ENCODE measurements at places on chromosomes 7 and 10. TPM values are rescaled to one million over a fixed set of nuclear protein-coding genes. Genes with fewer than 3 reads are reported as not detected.

The LRIT1 gene
- not detected for polyA plus RNA-seq

The ABCB8 gene
- 11.4 TPM for polyA plus RNA-seq

DNA sequence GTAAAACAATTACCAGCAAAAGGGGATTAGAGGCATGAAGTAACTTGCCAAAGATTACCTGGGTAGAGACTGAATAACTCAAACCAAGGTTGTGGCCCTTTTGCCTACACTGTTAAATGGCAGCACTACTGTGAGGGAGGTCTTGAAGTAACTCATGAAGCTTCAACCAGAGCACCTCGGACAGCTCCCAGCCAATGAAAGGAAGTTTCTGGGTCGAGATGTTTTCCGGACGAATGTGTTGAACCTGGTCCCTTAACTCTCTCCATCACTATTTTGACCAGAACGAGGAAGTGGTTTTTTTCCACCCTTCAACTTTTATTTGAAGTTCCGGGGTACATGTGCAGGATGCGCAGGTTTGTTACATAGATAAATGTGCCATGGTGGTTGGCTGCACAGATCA, 133.6 kb upstream of the PRKCQ start:
- no peaks in the 10 kb centered on the region for H3K27me3 ChIP-seq
- DNase-seq: peak; percentile 45
- H3K36me3 ChIP-seq: no peaks in the 10 kb centered on the region

DNA sequence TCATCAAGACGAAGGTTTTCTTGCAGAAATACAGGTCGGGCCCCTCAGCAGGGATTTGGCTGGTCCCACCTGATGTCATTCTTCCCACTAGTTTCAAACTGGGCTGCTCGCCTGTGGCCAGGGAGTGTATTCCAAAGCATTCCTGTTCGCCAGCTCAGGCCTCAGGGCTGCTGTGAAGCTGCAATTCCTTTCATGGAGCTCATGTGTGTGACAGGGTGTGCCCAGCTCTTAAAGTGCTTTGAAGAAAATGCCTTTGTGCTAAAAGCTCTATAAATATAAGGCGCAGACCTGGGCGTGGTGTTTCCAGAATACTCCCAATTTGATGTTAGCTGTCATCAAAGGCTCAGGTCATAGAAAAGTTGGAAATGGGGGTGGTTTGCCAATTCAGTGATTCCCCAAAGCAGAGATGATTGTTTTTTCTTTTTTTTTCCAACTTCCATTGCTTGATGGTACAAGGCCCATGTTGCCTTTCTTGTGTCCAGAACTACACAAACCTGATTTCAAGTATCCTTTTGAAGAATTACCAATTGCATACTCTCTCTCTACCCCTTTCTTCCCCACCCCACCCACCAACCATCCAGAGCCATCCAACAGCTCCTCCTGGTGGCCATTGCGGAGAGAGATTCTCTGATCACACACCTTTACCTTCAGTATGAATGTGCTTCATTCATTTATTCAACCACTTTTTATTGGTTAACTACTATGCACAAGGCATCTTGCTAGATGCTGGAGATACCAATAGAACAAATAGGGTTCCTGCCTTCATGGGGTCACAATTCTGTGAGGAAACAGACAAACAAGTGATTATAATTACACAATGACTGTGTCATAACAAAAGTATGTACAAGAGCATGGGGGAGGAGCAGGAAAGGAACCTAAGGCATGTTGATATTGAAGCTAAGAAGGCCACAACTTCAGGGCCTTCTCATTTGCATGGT, 297.3 kb upstream of the LYZL1 start:
- no peak overlapping the region for H3K27ac ChIP-seq
- peak; percentile 84 for DNase-seq
- H3K4me3 ChIP-seq: no peak overlapping the region
- no peaks in the 10 kb centered on the region for H3K27me3 ChIP-seq
- no peaks in the 10 kb centered on the region for H3K4me1 ChIP-seq
- H3K36me3 ChIP-seq: no peaks in the 10 kb centered on the region

DNA sequence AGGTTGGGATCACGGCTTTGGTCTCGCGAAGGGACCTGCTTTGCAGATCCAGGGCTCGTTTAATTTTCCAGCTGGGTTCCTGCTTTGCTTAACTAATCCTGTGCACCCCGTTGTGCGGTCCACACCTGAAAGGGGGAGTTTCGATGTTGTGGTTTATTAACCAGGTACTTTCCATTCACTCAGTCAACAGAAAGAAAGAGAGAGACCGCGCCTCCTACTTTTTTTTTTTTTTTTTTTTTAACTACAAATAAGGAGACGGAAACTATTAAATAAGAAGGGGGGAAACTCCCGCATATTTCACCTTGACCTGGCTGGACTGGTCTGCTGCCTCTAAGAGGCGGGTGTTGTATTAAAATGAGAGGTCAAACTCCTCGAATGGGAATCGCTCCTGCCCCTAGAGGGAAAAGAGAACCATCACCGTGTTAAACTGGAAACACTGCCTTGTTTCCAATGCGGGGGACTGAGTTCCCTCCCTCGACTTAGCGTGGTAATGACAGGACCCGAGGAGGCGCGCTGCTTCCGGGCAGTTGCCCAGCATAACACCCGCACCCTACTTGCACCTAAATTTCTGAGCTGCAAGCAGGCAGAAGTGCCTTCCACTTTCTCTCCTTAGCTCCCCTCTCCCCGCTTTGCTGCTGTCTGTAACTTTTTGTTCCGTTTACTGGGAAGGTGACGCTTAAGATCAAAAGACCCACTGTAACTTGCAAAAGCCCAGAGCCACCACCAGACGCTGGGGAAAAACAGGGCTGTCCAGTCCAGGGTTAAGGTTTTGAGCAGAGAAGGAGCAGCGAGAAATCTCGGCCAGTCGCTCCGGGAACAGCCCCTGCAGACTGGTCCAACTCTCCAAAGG, 1.1 kb upstream of the ITGB8 start:
- no peak overlapping the region for H3K27ac ChIP-seq
- peak; percentile 90 for DNase-seq
- H3K4me3 ChIP-seq: peak overlapping the region; percentile 87
- H3K27me3 ChIP-seq: peaks cover 35% of the 10 kb centered on the region

- H3K36me3 ChIP-seq: no peaks in the 10 kb centered on the region
- H3K27ac ChIP-seq: no peak overlapping the region
- no peaks in the 10 kb centered on the region for H3K4me1 ChIP-seq
- no peaks in the 10 kb centered on the region for H3K27me3 ChIP-seq
- no peak for DNase-seq
- no peak overlapping the region for H3K4me3 ChIP-seq
Measured at GRCh38 chr7:78900806-78901205, 552.7 kb downstream of the MAGI2 start.

GRCh38 chr7:126529833-126530232, 722.9 kb downstream of the GRM8 start:
- no peak overlapping the region for H3K4me3 ChIP-seq
- peaks cover 18% of the 10 kb centered on the region for H3K4me1 ChIP-seq
- no peak for DNase-seq
- no peak overlapping the region for H3K27ac ChIP-seq

- no peak overlapping the region for H3K4me3 ChIP-seq
- H3K27ac ChIP-seq: no peak overlapping the region
- DNase-seq: no peak
- H3K27me3 ChIP-seq: no peaks in the 10 kb centered on the region
Measured at GRCh38 chr10:124138195-124138882, 44.9 kb upstream of the CHST15 start.

GRCh38 chr7:158309868-158310763, 277.5 kb downstream of the PTPRN2 start:
- H3K4me1 ChIP-seq: no peaks in the 10 kb centered on the region
- peaks cover 5% of the 10 kb centered on the region for H3K36me3 ChIP-seq
- no peaks in the 10 kb centered on the region for H3K27me3 ChIP-seq
- DNase-seq: no peak

GRCh38 chr7:36279200-36279925, 110.3 kb upstream of the ANLN start:
- H3K27me3 ChIP-seq: no peaks in the 10 kb centered on the region
- no peak for DNase-seq
- H3K4me3 ChIP-seq: no peak overlapping the region
- H3K27ac ChIP-seq: no peak overlapping the region
- no peaks in the 10 kb centered on the region for H3K36me3 ChIP-seq

DNA sequence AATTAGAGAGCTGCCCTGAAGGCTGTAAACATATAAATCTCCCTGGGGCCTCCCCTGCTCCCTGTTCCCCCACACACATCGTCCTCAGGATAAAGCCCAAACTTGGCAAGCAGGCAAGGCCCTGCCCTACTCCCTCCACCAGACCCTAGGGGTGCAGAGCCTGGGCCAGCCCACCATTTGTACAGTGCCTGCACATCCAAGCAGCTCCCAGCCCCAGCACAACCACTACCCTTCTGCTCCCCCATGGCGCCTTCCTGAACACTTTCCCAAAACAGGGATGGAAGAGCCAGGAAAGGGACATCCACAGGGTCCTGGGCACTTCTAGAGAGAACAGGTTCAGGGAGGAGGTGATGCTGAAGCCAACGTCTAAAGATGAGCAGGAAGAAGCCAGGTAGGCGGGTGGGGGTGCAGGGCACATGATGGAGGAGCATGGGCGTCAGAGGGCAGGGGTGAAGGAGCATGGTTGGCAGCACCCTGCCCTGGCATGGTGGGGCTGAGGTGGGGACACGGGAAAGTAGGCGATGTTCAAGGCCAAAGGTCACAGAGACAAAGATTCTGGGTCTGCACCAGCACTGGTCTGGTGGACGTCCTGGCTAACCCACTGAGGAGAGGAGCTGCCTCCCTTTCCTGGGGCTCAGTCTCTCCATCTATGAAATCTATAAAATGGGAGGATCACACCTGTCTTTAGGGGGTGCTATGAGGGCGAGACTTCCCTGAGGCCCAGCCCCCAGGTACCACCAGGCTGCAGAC, 140.6 kb downstream of the ARHGAP22 start:
- peaks cover 14% of the 10 kb centered on the region for H3K27me3 ChIP-seq
- H3K4me1 ChIP-seq: peaks cover 2% of the 10 kb centered on the region
- no peak for DNase-seq

- H3K4me3 ChIP-seq: no peak overlapping the region
- H3K4me1 ChIP-seq: no peaks in the 10 kb centered on the region
- H3K27me3 ChIP-seq: no peaks in the 10 kb centered on the region
Measured at GRCh38 chr7:31070991-31071644, 19.0 kb downstream of the ADCYAP1R1 start.

GRCh38 chr7:23298141-23298881, 828 bp upstream of the MALSU1 start:
- peak overlapping the region; percentile 78 for H3K4me3 ChIP-seq
- H3K27ac ChIP-seq: peak overlapping the region; percentile 76
- DNase-seq: peak; percentile 27

DNA sequence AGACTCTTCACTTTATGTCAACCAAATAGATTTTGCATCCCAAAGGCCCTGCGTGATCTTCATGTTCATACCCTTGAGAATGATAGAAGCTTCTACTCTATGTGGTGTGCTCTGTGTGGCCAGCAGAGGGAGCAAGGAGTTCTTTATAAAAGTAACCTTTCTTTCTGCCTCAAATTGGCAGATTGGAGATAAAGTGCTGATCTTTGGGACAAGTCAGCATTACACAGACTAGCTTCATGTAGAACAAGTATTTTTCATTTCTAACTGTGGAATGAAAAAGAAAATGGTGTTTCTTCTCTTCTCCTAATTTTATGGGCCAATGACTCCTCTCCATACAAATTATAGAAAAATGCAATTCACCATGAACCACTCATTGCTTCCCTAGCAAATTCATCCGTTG, 1214.1 kb downstream of the SORCS1 start:
- peak; percentile 85 for DNase-seq
- H3K4me3 ChIP-seq: no peak overlapping the region
- no peaks in the 10 kb centered on the region for H3K4me1 ChIP-seq
- H3K36me3 ChIP-seq: no peaks in the 10 kb centered on the region

- H3K4me1 ChIP-seq: 0 out of 2 replicates have a peak, but pooled peaks cover 3% of the 10 kb centered on the region
- no peaks in the 10 kb centered on the region for H3K27me3 ChIP-seq
- H3K4me3 ChIP-seq: no peak overlapping the region
Measured at GRCh38 chr10:8180360-8181109, 126.0 kb downstream of the GATA3 start.

- H3K27me3 ChIP-seq: peaks cover 37% of the 10 kb centered on the region
- no peaks in the 10 kb centered on the region for H3K4me1 ChIP-seq
- no peak for DNase-seq
- no peaks in the 10 kb centered on the region for H3K36me3 ChIP-seq
- H3K27ac ChIP-seq: no peak overlapping the region
Measured at GRCh38 chr7:115217373-115217772, 295.5 kb downstream of the MDFIC start.

GRCh38 chr7:15334536-15335263, 227.1 kb downstream of the AGMO start:
- H3K27ac ChIP-seq: no peak overlapping the region
- H3K36me3 ChIP-seq: no peaks in the 10 kb centered on the region
- no peak overlapping the region for H3K4me3 ChIP-seq

DNA sequence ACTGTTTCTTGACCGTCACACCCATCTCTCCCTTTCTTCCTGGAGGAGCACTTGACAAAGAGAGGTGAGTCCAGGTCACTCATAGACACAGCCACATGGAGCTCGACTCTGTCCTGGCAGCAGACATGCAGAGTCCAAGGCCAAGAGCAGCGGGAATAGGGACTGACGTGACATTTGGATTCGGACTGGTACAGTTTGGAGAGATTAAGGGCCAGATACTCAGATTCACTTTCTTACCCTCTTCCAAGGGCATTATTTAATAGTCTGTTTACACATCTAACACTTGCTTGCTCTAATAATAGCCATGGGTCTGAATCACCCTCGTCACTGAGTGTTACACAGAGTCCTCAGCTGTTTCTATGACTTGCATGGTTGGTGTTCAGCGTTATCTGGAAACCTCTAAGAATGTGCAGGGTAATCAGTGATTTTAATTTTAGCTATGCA, 39.2 kb upstream of the OTUD1 start:
- H3K4me1 ChIP-seq: peaks cover 7% of the 10 kb centered on the region
- no peak for DNase-seq
- no peak overlapping the region for H3K27ac ChIP-seq
- no peak overlapping the region for H3K4me3 ChIP-seq
- no peaks in the 10 kb centered on the region for H3K27me3 ChIP-seq
- no peaks in the 10 kb centered on the region for H3K36me3 ChIP-seq

- no peaks in the 10 kb centered on the region for H3K27me3 ChIP-seq
- H3K4me1 ChIP-seq: peaks cover 38% of the 10 kb centered on the region
- no peak for DNase-seq
- no peaks in the 10 kb centered on the region for H3K36me3 ChIP-seq
- no peak overlapping the region for H3K27ac ChIP-seq
Measured at GRCh38 chr10:24205821-24206220, 3.1 kb upstream of the KIAA1217 start.

DNA sequence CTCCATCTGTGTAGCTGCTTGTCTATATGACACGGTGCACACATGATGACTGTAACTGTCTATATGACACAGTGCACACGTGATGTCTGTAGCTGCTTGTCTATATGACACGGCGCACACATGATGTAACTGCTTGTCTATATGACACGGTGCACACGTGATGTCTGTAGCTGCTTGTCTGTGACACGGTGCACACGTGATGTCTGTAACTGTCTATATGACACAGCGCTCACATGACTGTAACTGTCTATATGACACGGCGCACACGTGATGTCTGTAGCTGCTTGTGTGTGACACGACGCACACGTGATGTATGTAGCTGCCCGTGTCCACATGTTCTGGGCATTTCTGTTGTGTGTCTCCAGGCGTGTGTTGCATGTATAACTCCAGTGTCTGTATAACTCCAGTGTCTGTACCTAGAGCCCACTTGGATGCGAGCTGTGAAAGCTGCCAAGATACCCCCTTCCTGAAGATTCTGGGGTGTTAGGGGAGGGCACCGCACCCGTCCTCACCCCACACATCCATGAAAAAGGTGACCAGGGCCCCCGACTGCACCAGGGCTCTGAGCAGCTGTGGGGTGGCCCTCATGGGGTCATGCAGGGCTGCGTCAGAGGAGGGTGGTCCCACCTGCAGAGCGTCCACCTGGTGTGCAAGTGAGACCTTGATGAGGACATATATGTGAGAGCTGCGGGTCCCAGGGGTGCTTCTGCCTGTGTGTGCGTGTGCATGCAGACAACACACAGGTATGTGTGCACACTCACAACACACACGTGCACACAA, 137.9 kb downstream of the ELFN1 start:
- DNase-seq: no peak
- no peaks in the 10 kb centered on the region for H3K27me3 ChIP-seq
- H3K27ac ChIP-seq: no peak overlapping the region
- H3K4me3 ChIP-seq: no peak overlapping the region
- no peaks in the 10 kb centered on the region for H3K4me1 ChIP-seq

Measured in GM23338 (cell line).